H1 (cell line): ENCODE measurements at places on chromosomes 3 and 15.

DNA sequence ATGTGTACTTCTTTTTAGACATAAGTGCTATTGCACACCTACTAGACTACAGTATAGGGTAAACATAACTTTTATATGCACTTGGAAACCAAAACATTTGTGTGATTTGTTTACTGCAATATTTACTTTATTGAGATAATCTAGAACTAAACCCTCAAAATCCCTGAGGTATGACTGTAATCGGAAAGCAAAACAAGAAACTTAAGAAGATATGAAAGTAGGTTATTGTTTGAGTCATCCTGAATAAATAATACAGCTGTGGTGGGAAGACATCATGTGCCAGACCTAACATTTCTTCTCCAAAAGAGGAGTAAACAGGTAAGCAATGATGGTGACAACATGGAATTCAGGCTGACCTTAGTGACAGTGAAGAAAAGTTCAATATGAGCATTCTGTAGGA, 765.5 kb downstream of the OTOL1 start:
- no peak for DNase-seq

DNA sequence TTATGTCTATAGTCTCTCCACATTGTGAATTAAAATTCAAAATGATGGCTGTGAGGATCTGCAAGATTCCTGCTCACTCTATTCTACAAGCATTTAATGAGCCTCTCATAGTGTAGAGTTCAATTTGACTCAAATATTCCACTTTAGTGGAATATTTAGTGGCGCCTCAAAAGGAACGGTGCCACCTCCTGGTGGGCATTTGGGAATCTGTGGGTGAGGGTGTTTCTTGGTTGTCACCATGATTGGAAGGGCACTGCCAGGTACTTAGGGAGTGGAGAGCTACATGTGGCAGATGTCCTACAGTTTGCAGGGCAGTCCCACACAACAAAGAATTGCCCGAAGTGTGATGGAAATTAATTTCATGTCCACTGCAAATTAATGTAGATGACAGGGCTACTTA, 21.5 kb upstream of the KCNMB3 start:
- DNase-seq = no peak

DNA sequence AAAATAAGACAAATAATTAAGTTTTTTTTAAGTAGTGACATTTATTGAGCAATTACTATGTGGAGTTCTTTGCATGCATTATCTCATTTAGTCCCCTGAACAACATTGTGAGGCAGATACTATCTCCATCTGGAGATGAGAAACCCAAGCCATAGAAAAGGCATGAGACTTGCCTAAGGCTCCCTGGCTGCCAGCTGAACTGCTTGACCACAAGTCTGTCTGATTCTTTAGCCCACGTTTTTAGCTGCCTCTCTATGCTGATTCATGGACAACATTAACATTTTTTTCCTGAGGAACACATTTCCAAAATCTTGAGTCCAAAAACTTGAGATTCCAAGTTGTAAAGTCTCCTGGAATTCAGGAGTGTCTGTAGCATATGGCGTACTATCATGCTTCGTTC, 263.6 kb upstream of the GOLGA6L4 start:
- DNase-seq = no peak

DNA sequence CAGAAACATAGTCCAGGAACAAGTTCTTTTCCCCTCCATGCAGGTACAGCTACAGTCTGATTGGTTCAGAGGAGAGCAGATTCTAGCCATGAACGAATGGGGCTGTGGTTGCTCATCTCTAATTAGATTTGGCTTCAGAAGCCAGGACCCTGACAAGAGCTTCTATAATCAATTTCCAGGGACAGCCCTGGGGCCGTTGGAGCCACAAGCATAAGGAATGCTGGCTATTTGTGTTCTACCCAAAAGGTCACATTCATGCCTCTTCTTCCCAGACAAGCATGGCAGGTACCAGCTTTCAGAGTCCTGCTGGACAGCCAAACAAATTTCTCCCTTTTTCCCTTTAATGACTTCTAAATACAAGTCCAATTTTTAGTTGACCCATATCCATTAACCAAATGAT, 215.5 kb upstream of the LRTM1 start:
- no peak for DNase-seq

DNA sequence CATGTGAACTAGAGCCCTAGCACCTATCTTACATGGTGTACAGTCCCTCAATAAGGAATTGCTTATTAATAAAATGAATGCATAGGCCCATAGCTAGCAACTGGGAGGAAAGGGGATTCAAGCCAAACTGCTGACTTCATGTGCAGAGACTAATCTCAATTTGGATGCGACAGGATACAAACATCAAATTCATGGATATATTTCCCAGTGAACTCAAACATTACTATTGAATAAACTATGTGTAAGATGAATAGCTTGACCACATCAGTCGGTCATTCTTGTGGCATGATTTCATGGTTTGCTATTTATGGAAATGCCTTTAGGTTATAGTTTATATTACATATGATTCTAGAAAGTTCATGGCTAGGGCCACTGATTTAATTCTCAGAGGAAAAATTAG, 268.6 kb upstream of the SLITRK3 start:
- no peak for DNase-seq

DNA sequence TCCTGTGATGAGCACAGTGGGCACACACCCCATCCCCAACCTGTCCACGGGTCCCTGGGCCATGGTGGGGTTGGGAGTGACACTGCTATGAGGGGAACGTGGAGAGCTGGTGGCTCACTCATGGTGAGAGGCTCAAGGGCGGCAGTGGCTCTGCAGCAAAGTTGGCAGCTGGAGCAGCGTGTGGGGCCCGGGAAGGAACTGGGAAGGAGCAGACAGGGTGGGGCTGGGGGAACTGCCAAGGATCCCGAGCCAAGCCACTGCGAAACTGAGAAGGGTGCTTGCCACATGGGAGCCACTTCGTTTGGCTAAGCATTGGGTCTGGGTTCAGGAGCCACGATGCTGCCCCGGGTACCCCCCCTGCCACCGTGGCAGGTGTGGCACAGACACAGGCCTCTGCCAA, 80.1 kb downstream of the SNRK start:
- no peak for DNase-seq

GRCh38 chr3:190780524-190780923, 82.0 kb downstream of the GMNC start:
- DNase-seq = no peak

- no peak for DNase-seq
These were observed 247.8 kb upstream of the FEZF2 start for GRCh38 chr3:62621176-62621575.

DNA sequence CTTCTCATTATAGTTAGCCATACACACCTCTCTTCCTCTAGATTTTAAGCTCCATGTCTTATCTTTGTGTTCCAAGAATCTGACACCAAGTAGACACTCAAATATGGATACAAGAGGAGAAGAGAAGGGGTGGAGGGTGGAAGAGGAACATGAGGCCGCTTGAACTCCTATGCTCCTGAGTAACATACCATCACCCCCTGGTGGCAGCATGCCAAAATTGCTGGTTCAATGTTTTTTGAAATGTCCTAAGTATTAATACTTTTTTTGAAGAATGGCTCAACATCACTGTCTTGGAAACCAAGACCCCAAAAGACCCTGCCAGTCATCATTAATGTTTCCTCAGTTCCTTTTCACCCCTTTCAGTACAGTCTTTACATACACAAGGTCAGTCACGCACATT, 71.8 kb upstream of the HACD2 start:
- no peak for DNase-seq

GRCh38 chr3:141710888-141711616, 27.0 kb upstream of the RNF7 start:
- DNase-seq = no peak

DNA sequence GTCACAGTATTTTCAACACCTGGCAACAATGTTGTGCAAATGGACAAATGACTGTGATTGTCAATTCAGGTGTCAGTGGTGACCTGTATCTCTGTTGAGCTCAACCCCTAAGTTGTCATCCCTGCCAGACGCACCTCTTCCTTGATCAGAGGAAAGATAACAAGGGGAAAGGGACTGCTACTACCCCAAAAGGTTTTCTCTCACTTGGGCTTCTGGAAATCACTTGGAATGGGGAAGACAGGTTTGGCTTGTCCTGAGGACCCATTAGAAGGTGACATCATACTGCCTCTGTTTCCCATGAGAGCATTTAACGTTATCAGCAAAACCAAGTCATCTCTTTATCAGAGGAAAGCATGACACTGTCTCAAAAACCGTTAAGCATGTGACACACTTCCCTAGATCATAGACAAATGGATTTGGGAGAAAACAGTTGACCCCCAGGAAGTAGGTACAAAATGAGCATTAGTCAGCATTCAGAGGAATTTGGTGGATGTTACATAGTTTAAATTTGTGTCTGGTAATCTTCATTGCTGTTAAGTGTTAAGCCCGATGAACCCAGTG, 769.5 kb downstream of the GRM7 start:
- no peak for DNase-seq

- DNase-seq = no peak
These were observed 103.8 kb downstream of the THSD4 start for GRCh38 chr15:71219101-71219500.

- no peak for DNase-seq
These were observed 103.3 kb upstream of the GALNT15 start for GRCh38 chr3:16071206-16071605.

DNA sequence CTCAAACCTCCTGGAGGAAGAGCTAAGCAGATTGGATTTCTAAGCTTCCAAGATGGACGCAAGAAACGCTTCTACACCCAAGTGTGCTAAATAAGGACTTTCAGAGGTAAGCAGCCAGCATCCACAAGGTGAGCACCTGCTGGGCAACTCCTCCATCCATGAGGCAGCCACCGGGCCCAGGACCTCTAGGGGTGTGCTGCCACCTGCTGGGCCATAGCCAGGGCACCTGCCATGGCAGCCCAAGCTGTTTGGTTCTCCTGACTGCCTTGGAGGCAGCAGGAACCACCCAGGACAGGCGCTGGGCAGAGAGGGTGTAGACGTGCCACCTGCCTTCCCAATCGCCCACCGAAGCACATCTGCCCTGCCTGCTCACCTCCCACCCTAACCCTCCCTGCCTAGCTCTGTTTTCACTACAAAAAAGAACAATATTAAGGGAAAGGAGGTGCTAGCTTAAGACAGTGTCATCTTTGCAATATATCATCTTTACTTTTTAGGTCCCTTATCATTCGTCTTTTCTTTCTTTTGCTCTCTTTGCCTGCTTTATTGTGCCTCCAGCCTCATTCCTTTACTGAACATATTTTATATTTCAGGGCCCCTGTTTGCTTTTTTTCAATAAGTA, 12.9 kb downstream of the C15orf62 start:
- peak; percentile 64 for DNase-seq

DNA sequence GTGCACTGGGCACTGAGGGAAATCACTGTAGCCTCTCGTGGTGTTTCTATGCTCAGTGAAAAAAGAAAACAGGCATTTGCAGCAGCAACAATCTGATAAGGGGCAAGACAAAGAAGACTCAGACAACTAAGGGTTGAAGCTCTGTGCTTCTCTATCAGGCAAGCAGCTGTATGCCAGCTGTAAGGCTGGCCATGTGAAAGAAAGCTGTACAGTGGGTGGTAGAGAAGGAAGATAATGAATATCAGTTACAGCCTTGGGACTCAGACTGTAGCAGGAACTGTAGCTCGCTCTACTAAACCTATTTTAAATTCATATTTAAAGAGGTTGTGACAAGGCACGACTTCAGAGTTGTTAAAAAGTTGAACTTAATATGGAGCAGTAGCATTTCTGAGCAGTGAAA, 76.3 kb downstream of the VGLL3 start:
- DNase-seq = no peak

DNA sequence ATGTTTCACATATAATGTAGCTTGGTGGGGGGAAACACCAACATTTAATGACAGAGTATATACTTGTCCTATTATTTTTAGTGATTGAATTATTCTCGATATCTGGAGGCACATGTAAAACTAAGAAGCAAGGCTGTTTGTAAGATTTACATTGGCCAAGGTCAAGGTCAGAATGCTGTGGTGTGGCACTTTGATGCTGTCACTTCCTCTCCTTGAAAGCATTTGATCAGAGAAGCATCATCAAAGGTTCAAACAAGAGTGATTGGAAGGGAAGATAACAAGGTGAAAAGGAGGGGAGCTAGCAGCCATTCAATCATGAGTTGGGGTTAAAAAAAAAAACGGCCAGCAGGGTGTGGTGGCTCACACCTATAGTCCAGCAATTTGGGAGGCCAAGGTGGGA, 26.4 kb downstream of the RTF1 start:
- no peak for DNase-seq

GRCh38 chr3:134354612-134355251, 19.5 kb downstream of the AMOTL2 start:
- DNase-seq = no peak

GRCh38 chr3:180335050-180335449, 266.9 kb upstream of the TTC14 start:
- DNase-seq = no peak

DNA sequence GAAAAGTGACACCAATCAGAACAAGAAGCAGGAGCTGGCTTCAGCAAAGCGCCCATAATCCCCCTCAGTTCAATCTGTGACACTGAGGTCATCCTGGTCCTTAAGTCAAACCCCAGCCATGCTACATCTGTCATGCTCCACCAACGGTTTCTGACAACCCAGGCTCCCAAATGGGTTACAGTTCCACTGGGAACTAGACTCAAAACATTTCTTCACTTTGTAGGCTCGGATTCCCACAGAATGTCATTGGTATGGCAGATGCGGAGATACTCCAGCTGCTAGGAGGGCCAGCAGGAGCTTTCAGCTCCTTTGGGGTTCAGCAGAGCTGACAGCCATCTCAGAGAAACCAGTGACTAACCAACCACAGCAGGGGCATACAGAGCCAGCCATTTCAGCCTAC, 48.9 kb downstream of the SUMF1 start:
- DNase-seq = no peak

- no peak for DNase-seq
These were observed 3.1 kb downstream of the CCR4 start for GRCh38 chr3:32954506-32954905.

DNA sequence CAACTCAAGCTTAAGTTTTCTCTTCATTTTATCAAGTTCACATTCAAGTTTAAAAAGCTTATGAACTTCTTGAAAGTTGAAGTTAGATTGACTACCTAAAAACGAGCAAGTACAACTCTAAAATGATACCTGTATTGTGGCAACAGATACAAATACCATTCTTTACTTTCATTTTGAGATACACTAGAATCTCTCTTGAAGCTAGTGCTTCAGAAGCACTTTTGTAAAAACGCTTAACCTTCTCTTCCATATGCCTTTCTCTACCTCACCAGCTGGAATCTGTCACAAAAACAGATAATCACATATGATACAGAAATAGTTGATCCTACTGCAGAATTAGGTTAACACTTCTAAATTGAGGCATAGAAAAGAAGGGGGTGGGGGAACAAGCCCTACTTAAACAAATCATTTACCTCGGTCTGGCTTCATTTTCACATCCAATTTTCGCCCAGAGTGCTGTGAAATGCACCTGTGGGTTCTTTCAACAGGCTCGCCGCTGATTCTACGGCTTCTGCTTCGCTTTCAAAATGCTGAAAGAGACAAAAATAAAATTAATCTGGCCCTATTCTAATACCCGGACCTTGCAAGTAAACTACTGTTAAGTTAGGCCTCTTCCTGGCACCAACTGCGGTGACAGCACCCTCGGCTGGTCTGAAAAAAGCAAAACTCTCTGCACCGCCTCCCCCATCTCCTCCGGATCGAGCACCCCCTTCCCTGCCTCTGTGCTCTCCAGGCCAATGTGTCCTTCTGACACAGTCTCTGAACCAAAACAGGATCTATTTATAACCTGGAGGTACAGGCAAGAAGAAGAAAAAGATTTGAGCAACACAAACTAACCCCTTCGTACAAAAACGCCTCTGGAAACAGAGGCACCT, 1.4 kb downstream of the ATOSA start:
- DNase-seq = peak; percentile 3

GRCh38 chr3:132573797-132574211, 23.3 kb upstream of the ACKR4 start:
- no peak for DNase-seq
